ENCODE measurements at places on chromosomes 13 and 19.
A peak's percentile ranks its signal among the peaks of the same experiment; 100 is the strongest.

DNA sequence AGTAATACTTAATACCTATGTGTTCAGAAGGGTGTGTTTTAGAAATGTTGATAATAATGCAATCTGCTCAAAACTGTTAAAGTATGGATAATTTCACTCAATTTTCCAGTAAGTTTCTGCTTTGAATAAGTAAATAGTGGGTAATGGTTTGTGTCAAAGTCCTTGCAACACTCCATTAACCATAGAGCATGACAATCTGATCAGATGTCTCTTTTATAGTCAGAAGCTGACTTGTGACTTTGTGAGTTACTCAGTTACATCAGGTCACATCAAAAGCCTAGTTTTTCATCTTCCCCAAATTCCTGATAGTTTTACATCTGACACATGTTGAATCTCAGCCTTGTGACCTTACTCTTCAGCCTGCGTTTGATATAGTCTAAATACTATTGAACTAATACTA is 338.0 kb downstream of the EFNB2 start:
- no peak for DNase-seq

DNA sequence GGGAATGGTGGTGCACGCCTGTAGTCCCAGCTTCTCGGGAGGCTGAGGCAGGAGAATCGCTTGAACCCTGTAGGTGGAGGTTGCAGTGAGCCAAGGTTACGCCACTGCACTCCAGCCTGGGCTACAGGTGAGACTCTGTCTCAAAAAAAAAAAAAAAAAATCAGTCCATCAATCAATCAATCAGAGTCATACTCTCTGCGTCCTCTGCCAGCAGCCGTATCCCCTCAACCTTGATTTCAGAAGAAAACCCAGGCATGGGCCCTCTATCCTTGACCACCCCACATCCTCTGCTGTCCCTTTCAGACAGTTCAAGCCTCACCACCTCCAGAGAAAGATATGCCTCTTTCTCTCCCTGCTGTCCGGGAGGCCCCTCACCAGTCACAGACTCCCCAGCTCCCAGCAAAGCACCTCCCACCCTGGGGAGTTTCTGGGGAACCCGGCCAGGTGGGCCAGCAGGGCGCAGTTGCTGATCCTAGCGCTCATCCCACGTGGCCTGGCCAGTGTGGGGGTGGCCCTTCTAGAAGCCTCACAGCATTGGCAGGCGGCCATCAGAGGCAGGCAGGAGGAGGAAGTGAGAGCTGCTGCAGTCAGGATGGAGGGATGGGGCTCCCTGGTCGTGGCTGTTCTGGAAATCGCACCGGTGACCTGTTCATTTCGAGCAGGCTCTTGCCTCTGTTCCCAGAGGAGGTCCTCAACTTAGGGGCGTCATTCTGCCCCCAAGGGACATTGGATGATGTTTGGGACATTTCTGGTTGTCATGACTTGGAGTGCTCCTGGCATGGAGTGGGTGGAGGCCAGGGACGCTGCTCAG is 10.2 kb upstream of the JSRP1 start:
- peak; percentile 35 for DNase-seq

DNA sequence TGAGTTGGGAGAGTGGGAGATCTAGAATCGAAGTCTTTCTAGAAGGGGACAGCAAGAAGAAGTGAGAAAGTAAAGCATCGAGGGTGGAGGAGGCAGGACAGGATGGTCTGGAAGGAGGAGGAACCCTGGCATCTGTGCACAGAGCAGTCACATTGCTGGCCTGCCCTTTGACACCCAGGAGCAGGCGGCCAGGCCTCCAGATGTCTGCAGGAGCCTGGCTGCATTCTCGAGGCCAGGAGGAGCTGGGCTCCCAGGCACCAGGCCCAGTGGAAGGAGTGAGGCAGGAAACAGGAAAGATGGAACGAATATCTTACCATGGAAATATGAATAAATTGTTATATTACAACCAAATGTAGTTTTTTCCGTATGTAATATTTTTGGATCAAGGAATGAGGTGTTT is 27.7 kb upstream of the ARGLU1 start:
- DNase-seq, result no peak

DNA sequence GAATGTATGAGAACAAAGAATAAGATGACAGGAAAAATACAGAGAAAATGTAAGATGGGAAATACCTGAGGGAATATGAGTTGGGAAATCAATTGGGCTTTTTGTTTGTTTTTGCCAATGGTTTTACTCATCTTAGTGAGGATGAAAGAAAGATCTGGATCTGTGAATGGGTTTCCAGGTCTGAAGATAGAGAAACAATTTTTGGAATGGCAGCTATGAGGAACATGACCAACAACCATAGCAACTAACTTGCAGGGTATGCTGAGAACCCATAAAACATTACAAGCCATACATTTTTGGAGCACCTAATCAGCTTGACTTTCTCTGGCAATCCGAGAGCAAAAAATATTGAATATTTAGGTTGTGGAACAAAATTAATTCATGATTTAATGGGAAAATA is 290.0 kb downstream of the KCTD12 start:
- DNase-seq, result no peak

- DNase-seq, result no peak
These were observed 68.3 kb upstream of the NPAS1 start for GRCh38 chr19:46951171-46951986.

DNA sequence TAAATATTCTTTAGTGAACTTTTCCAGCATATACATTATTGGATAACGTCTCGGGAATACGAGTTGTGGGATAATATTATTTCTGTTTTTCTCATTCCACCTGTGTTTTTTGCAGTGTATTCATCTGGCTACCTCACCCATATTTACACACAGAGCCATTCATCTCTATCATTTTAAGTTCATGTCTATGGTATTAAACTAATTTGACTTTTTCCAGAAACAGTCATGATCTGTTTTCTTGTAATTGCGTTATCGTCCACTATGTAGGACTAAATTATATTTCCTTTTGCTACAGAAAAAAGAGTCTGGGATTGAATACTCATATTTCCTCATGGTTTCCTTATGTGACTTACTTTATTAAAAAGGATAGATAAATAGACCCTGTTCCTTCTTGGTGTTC is 2.7 kb downstream of the ATP11A start:
- no peak for DNase-seq

DNA sequence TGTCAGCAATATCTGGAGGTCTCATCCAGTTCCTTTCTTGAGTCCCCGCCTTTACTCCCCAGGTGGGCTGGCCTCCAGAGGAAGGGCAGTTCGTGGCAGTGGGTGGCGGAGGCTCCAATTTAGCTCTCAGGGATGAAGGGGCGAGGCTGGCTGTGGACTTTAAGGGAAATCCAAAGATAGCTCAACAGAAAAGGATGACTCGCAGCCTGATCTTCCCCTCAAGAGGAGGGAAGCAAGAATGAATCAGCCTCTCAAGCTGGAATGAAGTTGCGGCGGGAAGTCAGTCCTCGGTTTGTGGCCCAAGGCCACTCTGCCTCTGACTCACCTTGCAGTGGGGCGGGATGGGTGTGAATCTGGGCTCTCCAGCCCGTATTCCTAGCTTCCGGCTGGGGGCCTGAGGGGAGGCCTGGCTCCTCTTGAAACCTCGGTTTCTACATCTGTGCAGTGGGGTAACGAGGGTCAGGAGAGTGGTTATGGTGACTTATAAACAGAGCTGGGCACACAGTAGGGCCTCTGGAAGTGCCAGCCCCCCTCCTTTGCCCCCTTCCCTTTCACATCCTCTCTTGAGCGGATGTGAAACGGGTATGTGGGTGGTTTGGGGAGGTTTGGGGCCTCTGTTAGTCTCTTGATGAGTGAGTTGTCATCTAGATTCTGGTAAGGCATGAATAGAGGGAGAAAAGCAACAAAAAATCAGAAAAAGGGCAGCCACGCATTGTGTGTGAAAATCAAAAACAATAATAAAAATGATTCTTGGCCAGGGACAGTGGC is 10.5 kb upstream of the SMG9 start:
- no peak for DNase-seq

GRCh38 chr13:27022571-27023311 is 148.9 kb downstream of the USP12 start:
- DNase-seq, result peak; percentile 60

- DNase-seq, result no peak
These were observed 35.6 kb downstream of the UCHL3 start for GRCh38 chr13:75585153-75585552.

- no peak for DNase-seq
These were observed 13.4 kb downstream of the ITGBL1 start for GRCh38 chr13:101465877-101466276.

DNA sequence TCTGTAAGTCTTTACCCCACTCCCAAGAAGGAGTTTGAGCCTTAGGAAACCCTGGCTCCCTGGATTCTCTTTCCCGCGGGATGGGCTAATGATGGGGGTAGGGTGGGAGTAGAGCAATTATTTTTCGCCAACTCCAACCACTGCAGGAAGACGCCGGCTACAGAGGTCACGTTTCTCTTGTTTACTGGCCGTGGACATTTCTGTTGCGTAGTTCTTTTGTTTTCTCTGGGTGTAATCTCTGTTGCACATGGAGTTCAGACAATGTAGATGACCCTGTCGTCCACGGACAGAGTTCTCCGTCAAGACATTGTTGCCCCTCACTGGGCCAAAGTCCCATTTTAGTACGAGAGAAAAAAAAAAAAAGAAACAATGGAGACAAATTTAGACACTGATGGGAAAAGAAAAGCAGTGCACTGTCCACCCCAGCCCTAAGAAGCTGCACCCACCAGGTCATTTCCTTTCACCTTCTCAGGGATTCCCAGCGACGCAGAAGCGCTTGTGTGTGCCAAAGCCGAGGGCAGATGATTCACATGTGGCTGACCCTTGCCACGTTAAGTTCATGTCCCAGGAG is 133.9 kb upstream of the ARGLU1 start:
- no peak for DNase-seq

DNA sequence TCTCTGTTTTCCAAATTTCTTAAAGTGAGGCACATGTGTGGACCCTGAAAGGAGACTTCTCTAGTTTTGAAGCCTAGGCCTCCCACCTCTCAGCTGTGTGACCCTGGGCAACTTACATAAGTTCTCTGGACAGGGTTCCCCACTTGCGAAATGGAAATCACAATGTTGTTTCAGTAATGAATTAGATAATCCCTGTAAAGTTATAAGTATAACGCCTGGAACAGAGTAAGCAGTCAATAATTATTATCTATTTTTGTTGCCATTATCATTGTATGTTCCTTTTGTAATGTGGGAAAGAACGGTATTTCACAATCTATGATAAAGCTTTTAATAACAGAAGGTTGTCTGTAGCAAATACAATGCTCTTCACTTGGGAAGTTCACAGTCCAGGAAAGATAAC is 437.3 kb upstream of the ZNF507 start:
- no peak for DNase-seq

DNA sequence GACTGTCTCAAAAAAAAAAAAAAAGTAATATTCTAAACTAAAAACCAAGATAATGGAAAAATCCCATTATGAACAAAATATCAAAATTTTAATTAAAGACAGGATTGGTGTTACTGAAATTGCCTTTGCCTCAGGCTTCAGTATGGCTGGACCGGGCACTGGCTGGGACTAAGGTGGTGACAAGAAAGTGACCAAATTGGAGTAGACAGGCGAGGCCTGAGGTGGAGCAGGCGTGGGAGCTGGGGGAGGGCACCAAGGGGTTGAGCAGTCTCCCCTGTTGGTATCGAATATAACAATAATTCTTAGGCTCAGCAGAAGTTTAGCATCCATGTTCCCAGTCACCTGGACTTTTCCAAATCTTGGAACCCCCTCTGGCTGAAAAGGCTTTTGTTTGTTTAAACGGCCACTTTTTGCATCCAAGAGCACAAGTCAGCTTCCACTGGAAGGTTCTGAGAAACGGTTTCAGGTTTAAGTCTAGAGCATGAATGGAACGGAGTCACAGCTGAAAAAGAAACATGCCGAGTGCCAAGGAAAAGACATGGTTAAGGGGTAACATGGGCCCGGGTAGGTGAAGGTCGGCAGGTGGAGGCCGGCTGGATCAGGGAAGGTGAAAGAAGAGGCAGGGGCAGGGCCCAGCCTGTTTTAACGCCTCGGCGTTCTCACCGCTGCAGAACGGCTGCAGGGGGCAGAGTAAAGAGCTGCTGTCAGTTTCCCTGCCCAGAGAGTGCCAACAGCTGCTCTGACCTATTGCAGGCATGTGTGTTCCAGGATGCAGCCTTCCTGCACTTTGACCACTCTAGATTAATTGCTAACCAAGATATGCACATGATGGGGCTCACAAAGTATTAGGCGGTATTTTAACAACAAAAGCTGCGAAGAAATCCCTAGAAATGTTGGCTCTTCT is 104.4 kb downstream of the TM9SF2 start:
- DNase-seq, result peak; percentile 11

GRCh38 chr13:41490371-41491015 is 33.1 kb downstream of the RGCC start:
- no peak for DNase-seq

GRCh38 chr19:3360421-3361383 is 5.7 kb upstream of the NFIC start:
- peak; percentile 55 for DNase-seq

- DNase-seq, result no peak
These were observed 30.3 kb upstream of the CEACAM1 start for GRCh38 chr19:42558450-42559150.

DNA sequence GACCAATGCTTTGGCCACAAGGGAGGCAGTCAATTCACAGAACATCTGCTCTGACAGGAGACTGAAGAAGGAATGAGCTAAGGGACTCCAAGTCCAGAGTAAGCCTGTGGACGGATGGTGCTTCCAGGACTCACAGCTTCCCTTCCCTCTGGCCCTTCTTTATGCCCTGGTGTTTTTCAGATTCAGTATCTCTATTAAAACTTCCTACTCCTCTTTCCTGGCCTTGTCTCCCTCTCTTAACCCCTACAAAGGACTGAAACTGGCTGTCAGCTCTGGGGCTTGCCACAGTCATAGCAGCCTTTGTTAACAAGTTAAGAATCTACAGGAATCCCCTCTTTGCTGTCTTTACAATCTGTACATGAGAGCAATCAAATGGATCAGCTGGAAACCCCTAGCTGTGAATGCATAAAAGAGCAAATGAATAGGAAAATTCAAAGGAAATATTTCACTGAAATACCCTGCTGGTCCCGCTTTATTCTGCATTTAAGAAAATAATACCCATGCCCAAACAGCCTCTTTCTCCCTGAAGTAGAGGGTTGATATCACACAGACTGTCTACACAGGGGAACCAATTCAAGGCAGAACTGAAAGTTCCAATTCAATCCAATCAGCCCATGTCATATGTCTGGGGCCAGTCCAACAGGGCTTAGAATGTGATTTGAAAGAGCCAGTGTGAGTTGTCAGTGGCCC is 192.3 kb downstream of the MZT1 start:
- DNase-seq, result no peak

- peak; percentile 78 for DNase-seq
These were observed 30.0 kb downstream of the DCLK1 start for GRCh38 chr13:36101157-36101556.

GRCh38 chr13:80823472-80823871 is 482.5 kb upstream of the SPRY2 start:
- DNase-seq, result no peak

GRCh38 chr13:95509521-95510310 is 42.8 kb upstream of the CLDN10 start:
- no peak for DNase-seq

- no peak for DNase-seq
These were observed 54.3 kb upstream of the ZNF254 start for GRCh38 chr19:24032651-24033050.

DNA sequence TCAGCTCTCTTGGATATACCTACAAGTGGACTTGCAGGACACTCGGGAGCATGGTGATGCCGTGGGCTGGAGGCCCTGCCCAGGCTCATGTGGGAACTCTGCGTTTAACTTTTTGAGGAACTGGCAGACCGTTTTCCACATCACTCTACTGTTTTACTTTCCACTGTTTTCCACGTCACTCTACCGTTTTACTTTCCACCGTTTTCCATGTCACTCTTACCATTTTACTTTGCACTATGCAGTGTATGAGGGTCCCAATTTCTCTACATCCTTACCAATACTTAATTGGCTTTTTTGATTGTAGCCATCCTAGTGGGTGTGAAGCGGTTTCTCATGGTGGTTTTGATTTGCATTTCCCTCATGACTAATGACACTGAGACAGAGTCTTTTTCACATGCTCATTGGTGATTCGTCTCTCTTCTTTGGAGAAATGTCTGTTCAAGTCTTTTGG is 40.5 kb downstream of the GATAD2A start:
- no peak for DNase-seq
